ENCODE measurements at places on chromosomes 7 and 10. TPM values are rescaled to one million over a fixed set of nuclear protein-coding genes. Genes with fewer than 3 reads are reported as not detected.

DNA sequence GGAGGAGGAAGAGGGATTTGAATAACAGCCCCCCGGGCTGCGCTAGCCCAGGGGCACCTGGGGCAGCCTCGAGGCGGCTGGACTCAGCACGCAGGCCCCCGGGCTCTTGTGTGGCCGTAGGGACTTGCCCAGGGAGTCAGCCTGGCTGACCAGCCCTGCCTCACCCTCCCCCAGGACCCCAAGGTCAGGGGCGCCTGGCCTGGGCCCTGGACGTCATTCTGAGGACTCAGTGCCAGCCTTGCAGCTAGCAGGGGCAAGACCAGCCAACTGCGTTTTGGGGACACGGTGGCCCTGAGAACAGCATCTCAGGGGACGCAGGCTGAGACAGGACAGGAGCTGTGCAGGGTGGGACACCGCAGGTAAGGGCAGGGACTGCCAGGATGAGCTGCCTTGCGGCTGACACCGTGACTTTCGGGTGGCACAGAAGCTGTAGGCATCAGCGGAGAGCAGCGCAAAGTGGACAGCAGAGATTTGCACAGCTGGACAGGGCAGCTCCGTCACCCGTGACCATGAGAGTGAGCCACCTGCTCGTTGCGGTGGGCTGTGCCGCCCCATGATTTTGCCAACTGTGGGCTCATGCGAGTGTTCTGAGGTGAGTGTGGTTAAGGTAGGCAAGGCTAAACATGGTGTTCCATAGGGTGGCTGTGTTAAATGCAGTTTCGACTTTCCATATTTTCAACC lies 48.1 kb upstream of the UBE3C start:
- no peak overlapping the region for H3K4me3 ChIP-seq
- 0 out of 2 replicates have a peak, but pooled peaks cover 4% of the 10 kb centered on the region for H3K27me3 ChIP-seq
- no peaks in the 10 kb centered on the region for H3K4me1 ChIP-seq
- DNase-seq: no peak
- no peaks in the 10 kb centered on the region for H3K36me3 ChIP-seq
- no peak overlapping the region for H3K27ac ChIP-seq

The RPEL1 gene
- total RNA-seq: 0.10 TPM

DNA sequence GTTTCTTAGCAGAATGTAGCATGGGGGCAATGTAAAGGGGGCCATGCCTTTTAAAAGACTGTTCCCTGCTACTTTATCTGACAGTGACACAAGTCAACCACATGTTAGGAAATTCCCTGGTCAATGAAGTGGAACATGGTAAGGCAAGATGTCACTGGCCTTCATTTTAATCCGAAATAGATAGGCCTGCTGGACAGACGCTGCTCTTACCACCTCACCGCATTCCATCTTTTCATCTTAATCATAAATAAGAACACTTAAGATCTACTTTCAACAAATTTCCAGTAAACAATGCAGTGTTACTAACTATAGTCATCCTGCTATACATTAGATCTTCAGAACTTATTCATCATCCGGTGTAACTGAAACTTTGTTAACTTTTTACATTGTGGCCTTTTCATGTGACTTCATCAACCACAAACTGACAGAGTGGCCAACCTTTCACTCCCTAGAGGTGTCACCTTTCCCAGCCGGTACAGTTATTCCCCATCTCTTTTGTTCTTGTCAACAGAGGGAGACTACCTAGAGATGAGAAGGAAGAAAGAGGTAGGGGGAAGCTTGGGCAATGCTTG lies 15.6 kb downstream of the ASB4 start:
- DNase-seq: no peak
- no peak overlapping the region for H3K4me3 ChIP-seq
- H3K4me1 ChIP-seq: peaks cover 24% of the 10 kb centered on the region
- no peak overlapping the region for H3K27ac ChIP-seq
- no peaks in the 10 kb centered on the region for H3K36me3 ChIP-seq
- H3K27me3 ChIP-seq: no peaks in the 10 kb centered on the region

The COBL gene
- 19.3 TPM for total RNA-seq

GRCh38 chr7:139648941-139649425 lies 125.5 kb downstream of the CLEC2L start:
- 0 out of 2 replicates have a peak, but pooled peaks cover 2% of the 10 kb centered on the region for H3K36me3 ChIP-seq
- DNase-seq: no peak
- H3K4me1 ChIP-seq: peaks cover 49% of the 10 kb centered on the region
- H3K27ac ChIP-seq: no peak overlapping the region

The SAMD9 gene
- 5.3 TPM for total RNA-seq

DNA sequence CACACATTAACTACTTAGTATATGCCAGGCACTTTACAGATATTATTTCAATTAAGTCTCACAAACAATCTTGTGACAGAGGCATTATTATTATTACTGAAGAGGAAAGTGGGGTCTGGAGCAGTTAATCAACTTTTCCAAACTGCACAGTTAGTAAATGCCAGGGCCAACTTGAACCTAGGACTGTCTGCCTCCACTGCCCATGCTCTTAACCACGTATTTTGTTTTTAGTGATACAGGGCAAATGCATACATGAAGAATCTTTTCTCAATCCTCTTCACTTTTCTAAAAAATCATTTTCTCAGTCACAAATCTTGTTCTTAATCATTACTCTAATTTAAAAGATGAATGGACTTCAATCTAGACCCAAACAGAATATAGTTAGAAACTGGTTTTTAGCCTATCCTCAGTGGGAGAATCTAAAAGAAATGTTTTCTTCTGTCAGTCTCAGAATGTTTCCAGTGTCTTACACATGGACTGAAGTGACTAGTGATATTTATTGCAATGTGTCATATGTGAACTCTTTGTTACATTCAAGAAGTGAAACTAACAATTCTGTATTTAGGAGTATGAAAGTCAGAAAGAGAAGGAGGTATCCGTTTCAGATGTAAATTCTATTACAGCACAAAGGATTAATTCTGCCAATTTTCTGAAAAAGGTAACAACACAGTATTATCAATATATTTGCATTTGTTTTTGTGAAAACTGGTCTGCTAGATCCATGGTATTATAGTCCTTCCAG lies 55.5 kb upstream of the CCNJ start:
- peaks cover 13% of the 10 kb centered on the region for H3K27me3 ChIP-seq
- no peaks in the 10 kb centered on the region for H3K36me3 ChIP-seq
- H3K4me1 ChIP-seq: no peaks in the 10 kb centered on the region
- no peak overlapping the region for H3K27ac ChIP-seq
- no peak overlapping the region for H3K4me3 ChIP-seq
- no peak for DNase-seq

GRCh38 chr7:158603773-158604755 lies 16.4 kb upstream of the PTPRN2 start:
- H3K27ac ChIP-seq: no peak overlapping the region
- H3K36me3 ChIP-seq: no peaks in the 10 kb centered on the region
- no peak for DNase-seq
- H3K4me3 ChIP-seq: no peak overlapping the region
- no peaks in the 10 kb centered on the region for H3K4me1 ChIP-seq

- H3K27me3 ChIP-seq: no peaks in the 10 kb centered on the region
- H3K4me3 ChIP-seq: no peak overlapping the region
- H3K36me3 ChIP-seq: no peaks in the 10 kb centered on the region
Measured at GRCh38 chr7:141674702-141675101, 27.3 kb downstream of the DENND11 start.

DNA sequence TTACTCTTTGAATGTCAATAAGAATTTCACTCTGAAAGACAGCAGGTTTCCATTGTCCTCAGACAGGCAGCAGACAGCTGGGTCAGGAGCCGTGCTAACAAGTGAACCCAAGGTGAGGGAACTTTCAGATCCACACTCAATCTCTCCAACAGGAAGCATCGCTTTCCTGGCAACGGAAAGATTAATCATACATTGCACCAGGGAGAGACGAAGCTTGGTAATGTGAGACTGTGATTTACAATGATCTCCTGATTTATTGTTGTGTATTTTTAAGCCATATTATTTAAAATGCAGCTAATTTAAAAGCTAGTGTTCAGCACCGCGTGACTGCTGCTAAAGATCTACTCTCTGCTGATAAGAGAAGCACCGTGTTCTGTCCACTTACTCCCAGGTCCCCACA lies 17.5 kb upstream of the NOM1 start:
- H3K4me3 ChIP-seq: no peak overlapping the region
- no peak overlapping the region for H3K27ac ChIP-seq
- no peak for DNase-seq
- H3K36me3 ChIP-seq: no peaks in the 10 kb centered on the region
- no peaks in the 10 kb centered on the region for H3K4me1 ChIP-seq

DNA sequence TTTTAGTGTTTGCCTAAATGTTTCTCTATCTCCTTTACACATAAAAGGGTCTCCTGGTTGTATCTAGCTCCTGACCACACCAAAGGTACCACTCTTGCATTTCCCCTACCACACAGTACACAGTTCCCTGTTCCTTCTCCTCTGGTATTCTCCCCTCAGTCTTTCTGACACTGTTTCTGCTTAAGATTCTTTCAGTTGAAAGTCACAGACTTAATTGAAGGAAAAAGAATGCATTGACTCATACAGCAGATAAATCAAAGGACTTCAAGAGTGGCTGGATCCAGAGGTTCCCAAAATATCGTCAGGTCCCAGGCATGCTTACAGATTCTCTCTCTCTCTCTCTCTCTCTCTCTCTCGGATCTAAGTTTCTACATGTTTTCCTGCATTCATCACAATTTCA lies 185.6 kb upstream of the LRGUK start:
- H3K27ac ChIP-seq: no peak overlapping the region
- no peaks in the 10 kb centered on the region for H3K27me3 ChIP-seq
- no peaks in the 10 kb centered on the region for H3K4me1 ChIP-seq
- H3K4me3 ChIP-seq: no peak overlapping the region

The MNX1 gene
- 7.7 TPM for total RNA-seq

DNA sequence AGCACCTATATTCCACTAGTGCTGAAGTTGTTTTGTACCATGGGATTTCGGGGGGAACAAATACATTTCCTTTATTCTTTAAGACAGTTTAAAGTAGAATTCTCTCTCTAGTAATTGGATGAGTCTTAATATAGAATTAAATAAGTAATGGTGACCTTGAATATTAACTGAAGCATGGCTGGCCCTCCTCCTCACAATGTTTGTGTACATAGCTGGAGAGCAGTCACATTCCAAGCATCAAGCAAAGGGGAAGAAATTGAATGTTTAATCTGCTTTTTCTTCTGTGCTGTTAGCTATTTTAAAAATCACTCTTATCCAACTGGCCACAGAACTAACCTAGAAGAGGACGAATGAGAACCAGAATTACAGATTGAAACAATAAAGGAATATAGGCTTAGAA lies 906.9 kb downstream of the CCSER2 start:
- DNase-seq: no peak
- no peak overlapping the region for H3K27ac ChIP-seq
- no peaks in the 10 kb centered on the region for H3K36me3 ChIP-seq
- peaks cover 61% of the 10 kb centered on the region for H3K27me3 ChIP-seq
- H3K4me3 ChIP-seq: no peak overlapping the region

The OSBPL3 gene
- 36.8 TPM for total RNA-seq

The FFAR4 gene
- total RNA-seq: not detected

DNA sequence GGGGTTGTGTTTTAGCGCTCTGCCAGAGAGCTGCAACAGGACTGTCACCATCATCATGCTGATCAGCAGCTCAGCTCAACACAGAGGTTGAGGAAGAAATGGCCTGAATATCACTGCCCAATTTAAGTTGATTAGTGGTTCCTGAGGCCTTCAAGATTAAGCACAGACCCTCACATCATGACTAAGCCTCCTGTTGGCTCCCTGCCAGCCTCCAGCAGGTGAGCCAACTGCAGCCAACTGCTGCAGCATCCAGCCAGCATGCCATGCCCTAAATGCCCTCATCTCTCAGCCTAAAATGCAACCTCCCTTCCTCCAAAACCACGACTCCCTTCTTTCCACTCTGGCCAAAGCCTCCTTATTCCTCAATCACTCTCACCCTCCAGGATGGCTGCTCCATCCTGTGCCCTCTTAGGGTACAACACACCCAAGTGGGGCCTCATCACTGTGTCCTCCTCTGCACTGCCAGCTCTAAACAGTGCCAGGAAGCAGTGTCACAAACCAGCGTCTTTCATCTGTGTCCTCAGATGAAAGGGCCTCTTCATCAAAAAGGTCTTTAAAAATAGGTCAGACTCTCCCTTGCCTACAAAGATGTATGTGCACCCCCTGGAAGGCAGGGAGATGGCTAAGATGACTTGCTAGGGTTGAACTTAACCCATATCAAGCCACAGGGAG lies 259.3 kb downstream of the ZEB1 start:
- no peak overlapping the region for H3K4me3 ChIP-seq
- no peak for DNase-seq
- H3K27me3 ChIP-seq: no peaks in the 10 kb centered on the region
- H3K27ac ChIP-seq: no peak overlapping the region
- H3K36me3 ChIP-seq: no peaks in the 10 kb centered on the region

- no peaks in the 10 kb centered on the region for H3K27me3 ChIP-seq
- no peaks in the 10 kb centered on the region for H3K36me3 ChIP-seq
- no peaks in the 10 kb centered on the region for H3K4me1 ChIP-seq
Measured at GRCh38 chr7:79291498-79291865, 162.0 kb downstream of the MAGI2 start.

The TMEM60 gene
- total RNA-seq: 10.3 TPM

DNA sequence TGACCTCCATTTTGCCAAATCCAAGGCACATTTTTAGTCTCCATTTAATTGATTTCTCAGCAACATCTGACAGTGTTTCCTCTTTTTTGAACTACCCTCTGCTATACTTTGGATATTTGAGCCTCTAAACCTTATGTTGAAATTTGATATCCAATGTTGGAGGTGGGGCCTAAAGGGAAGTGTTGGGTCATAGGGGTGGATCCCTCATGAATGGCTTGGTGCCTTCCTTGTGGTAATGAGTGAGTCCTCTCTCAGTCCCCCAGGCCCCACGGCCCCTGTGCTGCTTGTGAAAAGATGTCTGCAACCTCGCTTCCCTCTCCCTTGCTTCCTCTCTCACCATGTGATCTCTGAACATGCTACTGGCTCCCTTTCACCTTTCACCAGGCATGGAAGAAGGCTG lies 96.8 kb upstream of the DGKB start:
- H3K27me3 ChIP-seq: no peaks in the 10 kb centered on the region
- H3K4me3 ChIP-seq: no peak overlapping the region
- DNase-seq: no peak
- H3K4me1 ChIP-seq: no peaks in the 10 kb centered on the region

The SH3PXD2A gene
- total RNA-seq: 8.7 TPM

The HUS1 gene
- 30.0 TPM for total RNA-seq

DNA sequence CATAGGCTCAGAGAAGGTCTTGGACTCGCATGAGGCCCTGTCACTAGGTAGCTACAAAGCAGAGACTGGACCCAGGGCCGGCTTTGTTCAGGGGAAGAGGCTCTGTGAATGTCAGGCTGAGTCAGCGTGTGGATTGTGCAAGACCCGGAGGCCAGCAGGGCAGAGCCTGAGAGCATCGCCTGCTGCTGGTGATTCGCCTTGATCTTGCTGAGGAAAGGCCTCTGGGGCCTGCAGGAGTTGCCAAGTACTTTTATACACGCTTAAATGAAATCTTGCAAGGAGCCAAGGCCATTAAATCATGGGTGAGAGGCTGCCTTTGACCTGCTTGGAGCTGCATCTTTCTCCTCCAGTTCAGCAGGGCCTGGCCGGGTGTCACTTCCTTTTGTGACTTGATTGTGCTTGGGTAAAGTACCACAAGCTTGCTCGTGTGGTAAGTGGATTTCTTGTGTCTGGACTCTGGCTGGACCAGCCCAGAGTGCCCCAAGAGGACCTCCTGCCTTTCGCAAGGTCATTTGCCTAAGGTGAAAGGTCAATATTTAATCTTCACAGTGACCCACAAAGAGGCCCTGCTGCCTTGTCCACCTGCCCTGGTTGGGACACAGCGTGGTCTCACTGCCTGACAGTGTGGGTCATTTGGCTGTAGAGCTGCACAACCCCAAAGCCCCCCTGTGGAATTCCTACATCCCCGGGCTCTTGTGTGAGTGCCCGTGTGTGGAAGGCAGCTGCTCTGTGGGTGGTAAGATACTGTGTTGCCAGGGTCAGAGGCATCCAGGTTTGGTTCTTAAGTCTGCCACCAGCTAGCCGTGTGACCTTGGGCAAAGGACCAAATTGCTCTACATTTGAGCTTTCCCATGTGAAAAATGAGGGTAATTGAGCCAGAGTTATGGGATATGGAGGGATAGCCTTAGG lies 38.6 kb upstream of the SH2D4B start:
- H3K27me3 ChIP-seq: no peaks in the 10 kb centered on the region
- peak; percentile 85 for DNase-seq
- peak overlapping the region; percentile 95 for H3K27ac ChIP-seq
- no peaks in the 10 kb centered on the region for H3K36me3 ChIP-seq
